ENCODE measurements at places on chromosomes 16 and 17.

DNA sequence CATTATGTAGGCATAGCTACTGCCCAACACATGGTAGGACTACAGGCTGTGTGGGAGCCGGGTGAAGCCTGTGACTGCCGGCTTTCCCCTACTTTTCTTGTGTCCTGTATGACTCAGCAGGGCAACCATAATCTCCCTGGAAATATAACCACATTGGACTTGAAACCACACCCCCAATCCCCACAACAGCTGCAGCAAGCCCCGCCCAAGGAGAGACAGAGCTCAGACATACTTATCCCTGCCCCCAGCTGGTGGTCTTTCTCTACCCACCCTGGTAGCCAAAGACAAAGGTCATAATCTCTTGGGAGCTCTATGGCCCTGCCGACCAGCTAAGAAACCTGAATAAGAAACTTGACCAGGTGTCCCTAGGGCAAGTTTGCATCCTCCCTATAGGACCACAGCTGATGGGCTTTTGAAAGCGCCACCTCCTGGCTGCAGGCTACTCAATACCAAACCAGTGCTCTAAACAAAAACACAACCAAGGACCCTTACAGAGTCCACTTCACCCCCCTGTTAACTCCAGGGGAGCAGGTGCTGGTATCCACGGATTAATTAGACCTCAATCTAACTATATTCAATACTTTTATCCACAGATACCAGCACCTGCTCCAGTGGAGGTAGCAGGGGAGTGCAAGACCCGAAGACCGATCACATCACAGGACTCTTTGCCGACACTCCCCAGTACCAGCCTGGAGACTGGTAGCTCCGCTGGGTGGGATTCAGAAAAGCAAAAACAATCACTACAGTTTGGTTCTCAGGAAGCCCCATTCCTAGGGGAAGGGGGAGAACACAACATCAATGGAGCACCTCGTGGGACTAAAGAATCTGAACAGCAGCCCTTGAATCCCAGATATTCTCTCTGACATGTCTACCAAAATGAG lies 91.2 kb downstream of the IRX5 start:
- DNase-seq = no peak

DNA sequence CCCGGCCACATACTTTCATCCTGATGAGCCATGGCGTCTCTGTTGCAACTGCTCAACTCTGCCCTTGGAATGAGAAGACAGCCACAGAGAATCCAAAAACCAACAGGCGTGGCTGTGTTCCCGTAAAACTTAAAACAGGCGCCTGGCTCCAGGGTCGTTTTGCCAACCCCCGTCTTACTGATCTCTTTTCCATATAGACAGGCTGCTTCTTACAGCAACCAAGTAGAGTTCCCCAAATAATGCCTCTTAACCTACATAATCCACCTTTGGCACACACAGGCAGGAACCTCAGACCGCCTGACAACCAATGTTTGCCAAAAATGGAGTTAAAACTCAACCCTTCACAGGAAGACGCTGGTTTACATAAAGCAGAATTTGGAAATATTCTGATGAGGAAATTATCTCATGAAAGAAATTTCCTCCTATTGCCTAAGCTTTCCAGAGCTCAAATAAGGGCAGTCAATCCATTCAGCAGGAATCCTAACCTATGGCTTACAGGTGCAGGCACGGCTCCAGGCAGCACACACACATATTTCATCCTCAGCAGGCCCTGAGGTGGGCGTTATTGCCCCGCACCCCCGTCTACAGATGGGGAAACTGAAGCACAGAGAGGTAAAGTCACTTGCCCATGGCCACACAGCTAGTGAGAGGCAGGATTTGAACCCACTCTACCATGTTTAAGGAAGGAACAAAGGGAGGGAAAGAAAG lies 35.8 kb downstream of the LITAF start:
- DNase-seq = no peak

- no peak for DNase-seq
Observed at GRCh38 chr17:16906680-16907079, 65.2 kb downstream of the TNFRSF13B start.

DNA sequence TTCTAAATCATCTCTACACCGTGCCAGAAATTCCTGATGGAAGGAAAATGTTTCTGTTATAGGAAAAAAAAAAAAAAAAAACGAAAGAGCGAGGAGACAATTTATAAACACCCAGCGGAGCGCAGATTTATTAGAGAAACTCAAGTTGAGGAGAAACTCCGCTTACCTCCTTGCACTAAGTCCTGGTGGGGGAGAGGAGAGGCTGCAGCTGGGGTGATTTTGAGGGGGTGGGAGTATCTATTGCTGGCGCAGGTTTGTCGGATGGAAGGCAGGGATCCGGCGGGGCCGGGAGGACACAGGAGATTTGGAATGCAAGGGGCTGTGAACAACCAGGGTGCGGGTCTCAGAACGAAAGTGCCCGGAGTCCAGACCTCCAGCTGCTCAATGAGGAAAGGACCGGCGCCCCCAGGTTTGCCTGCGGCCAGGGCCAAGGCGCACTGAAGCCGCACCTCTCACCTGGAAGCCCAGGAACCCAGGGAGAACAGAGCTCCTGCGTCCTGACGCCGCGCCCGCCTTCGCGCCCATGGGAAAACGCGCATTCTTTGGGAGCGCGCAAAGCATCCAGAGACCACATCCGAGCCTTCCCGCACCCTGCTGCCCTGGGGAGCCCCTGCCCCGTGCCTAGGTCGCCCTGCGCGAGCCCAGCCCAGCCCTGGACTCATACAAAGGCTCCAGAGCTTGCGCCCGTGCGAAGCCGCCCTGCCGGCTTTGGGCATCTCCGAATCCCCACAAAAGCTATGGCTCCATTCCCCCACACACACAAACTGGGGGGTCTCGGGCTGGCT lies 2.6 kb upstream of the HOXB8 start:
- DNase-seq = no peak
